ENCODE measurements at places on chromosomes 5 and 9.

- DNase-seq: no peak
Observed at GRCh38 chr5:102764381-102765004, 9.4 kb downstream of the PAM start.

GRCh38 chr5:74954919-74955318 is 88.7 kb upstream of the FAM169A start:
- no peak for DNase-seq

- no peak for DNase-seq
Observed at GRCh38 chr9:131776473-131776872, 36.6 kb upstream of the RAPGEF1 start.

DNA sequence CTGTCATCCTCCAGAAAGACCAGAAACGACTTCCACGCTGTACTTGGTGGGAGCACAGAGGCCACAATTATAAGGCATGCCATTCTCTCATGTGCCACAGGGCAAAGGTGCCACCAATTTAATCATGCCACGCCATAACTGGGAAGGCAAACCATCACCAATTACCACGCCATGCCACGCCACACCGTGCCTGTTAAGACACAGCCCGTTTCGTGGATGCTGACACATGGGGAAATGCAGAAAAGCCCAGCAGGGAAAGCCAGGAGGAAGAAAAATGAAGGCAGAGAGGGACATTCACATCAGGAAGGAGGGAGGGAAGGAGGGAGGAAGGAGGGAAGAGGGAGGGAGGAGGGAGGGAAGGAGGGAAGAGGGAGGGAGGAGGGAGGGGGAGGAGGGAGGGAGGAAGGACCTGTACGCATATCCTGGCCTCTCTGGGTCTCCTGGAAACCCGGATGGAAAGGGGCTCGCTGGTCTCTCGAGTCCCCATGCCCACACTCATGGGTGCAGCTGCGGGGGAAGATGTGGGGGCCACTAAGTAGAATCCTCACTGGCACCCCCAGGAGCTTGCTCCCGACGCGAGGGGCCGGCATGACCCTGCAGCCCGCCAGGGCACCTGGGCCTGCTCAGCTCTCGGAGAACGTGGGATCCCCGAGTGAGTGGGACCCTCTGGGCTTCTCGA is 61.7 kb upstream of the UBAC1 start:
- DNase-seq: no peak

- DNase-seq: no peak
Observed at GRCh38 chr5:59460368-59461153, 433.0 kb downstream of the PDE4D start.

GRCh38 chr9:120379611-120380010 is 200.4 kb downstream of the CDK5RAP2 start:
- DNase-seq: no peak

- no peak for DNase-seq
Observed at GRCh38 chr5:24492229-24492628, 152.5 kb downstream of the CDH10 start.

DNA sequence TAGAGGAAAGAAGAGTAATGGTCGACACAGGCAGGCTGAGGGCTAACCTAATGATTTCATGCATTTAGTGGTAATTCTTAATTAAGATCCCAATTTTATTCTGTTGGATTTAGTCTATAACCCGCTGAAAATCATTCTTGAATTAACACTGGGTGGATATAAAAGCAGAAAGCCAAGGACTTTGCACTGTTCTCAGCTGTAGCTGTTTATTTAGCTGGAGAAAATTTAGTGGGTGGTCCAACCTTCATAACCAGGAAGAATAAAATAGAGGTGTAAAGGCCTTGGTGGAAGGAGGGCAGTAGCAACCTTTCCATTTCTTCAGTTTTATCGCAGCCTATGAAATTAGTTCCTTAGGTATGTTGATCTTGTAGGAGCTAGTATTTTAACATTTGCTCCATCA is 92.3 kb downstream of the GHR start:
- DNase-seq: no peak

DNA sequence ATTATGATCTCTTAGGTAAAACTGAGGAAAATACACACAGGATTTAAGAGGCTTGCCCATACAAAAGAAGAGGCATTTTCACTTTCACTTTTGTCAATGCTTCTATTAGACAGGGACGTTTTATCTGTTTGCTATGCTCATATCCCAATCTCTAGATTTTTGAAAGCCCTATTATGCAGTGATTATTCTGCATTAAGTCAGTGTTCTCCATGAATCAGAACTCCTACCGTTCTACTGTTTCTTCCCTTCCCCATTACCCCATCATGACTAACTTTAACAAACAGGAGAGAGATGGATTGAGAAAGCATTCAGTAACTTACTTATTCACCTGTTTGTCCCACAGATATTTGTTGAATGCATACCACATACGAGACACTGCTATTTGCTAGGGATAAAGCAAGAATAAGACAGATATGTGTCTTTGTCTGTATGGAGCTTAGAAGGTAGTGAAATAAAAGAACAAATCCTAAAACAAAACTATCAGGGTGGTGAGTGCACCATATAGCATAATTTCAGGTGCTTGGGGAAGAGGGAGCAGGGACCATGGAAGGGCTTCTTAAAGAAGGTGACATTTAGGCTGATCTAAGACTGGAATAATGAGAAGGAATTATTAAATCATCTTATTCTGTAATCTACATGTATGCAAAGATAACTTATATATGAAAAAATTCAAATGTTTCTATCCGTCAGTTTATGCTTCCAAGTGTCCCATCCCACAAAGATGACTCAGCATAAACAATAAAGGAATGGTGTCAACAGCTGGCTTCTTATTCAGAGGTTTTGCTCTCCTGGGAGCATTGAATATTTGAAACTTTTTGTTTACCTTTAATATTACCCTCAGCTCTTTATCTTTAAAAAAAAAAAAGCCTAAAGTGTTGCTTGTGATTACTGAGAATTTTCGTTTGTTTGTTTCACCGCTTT is 328.1 kb downstream of the HINT1 start:
- DNase-seq: no peak

DNA sequence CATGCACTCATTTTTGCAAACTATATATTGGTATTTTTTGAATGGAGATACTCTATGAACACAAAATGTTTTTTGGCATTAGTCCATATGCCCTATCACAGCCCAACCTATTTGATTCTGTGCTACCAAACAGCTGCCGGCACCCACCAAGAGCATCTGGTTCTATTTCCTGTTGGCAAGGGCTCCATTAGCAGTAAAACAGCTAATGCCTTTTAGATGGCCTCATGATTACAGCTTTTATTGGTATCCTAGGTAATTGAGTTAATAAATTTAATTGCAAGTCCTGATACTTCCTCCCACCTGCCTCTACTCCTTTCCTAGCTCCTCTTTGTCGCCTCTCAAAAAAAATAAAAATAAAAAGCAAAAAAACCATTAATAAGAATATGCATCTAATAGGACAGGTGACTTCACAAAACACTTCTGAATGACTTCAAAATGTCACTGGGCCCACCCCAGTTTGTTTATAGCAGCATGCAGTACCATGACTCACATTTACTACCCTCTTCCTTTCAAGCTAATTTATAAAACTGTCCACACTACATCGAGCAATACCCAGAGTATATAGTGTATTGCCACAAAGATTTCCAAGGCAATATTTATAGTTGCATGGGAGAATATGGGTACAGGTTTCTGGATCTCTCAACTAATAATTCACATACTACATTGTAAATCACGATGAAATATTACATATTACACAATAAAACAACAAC is 620.4 kb downstream of the SLCO4C1 start:
- no peak for DNase-seq

DNA sequence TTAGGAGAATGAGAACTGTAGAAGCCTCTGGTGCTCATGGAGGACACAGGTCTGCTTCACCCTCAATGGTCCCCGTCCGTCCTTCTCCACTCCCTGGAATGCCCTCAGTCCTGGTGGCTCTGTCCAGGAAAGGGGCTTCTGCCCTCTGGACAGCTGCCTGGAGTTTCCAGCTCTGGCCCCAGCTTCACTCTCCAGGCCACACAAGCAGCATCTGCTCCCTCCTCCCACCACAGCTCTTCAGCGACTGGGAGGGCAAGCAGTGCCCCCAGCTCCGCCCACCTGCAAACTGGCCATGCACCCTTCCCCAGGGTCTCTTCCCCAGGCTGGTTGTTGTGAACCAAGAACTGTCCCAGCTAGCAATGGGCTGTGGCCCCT is 4.7 kb downstream of the SARDH start:
- DNase-seq: no peak

GRCh38 chr9:33341182-33341581 is 50.9 kb downstream of the NFX1 start:
- DNase-seq: no peak

GRCh38 chr5:18749763-18750162 is 1115.5 kb downstream of the TAF11L14 start:
- DNase-seq: no peak

DNA sequence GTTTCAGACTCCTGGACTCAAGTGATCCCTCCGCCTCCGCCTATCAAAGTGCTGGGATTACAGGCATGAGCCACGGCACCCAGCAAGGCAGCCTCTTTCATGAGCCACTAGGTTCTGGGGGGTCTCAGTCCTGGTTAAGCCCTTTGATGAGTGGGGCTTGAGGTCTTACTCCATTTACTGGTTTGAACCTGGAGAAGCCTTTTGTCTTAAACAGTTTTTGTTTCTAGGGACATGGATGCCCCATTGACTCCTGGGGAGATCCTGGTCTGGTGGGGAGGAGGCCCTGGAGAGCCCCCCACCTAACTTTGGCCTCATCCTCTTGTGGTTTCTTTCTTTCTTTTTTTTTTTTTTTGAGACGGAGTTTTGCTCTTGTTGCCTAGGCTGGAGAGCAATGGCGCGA is 6.7 kb downstream of the PRRC2B start:
- no peak for DNase-seq

GRCh38 chr5:41414598-41414997 is 95.8 kb downstream of the PLCXD3 start:
- no peak for DNase-seq

- DNase-seq: no peak
Observed at GRCh38 chr5:149072376-149072775, 9.5 kb upstream of the SH3TC2 start.

DNA sequence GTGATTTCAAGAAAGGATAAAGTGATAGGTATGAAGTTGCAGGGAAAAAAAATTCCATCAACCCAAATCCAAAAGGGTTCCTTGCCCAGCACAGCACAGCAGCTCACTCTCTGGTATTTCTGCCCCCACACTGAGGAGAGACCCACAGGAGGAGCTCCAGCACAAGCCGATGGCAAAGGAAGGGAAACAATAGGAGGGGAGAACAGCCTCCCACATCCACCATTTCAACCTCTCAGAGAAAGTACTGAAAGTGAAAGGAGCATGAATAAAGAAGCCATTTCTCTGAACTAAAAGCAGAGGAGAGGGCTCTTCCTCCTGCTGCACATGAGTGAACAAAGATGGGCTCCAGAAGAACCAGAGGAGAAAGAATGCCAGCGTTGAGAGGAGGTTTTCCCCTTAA is 54.9 kb upstream of the ZSWIM6 start:
- no peak for DNase-seq

- DNase-seq: no peak
Observed at GRCh38 chr5:176583076-176583475, 26.9 kb downstream of the GPRIN1 start.

- no peak for DNase-seq
Observed at GRCh38 chr5:129246088-129246487, 151.5 kb downstream of the ISOC1 start.

DNA sequence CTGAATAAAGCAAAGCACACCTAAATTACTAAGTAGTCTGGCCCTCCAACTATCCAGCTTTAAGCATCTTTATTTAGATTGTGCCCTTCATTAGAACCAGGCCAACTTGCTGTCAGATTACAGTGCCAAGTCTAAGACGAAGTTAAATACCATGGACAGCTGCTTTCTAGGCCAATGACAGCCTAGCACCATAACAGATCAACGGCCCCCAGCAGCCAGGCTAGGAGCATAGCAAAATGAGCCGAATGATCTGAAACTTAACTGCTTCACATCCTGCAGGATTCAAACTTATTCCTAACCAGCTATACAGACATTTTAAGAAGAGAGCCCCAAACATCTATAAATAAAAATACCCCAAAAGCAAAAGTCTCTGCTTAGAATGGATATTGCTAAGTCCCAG is 6.8 kb downstream of the SLC24A2 start:
- DNase-seq: no peak

- no peak for DNase-seq
Observed at GRCh38 chr5:22539762-22540161, 313.4 kb downstream of the CDH12 start.

DNA sequence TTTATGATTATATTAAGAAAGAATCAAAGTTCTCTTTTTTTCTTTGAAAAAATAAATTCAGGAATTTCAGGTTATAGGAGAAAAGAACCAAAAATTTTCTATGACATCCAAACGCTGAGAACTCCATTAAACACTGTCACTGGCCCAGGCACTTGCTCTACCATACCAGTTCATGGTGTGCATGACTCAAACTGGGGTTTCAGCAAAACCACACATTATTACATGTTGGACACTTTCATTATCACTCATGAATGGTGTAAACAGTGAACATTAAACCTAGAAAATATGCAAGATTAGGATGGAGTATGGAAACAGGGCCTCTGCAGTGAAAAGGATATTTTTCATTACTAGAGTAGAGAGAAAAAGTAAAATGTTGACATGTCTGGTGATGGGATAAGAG is 369.9 kb upstream of the FAM174A start:
- no peak for DNase-seq

DNA sequence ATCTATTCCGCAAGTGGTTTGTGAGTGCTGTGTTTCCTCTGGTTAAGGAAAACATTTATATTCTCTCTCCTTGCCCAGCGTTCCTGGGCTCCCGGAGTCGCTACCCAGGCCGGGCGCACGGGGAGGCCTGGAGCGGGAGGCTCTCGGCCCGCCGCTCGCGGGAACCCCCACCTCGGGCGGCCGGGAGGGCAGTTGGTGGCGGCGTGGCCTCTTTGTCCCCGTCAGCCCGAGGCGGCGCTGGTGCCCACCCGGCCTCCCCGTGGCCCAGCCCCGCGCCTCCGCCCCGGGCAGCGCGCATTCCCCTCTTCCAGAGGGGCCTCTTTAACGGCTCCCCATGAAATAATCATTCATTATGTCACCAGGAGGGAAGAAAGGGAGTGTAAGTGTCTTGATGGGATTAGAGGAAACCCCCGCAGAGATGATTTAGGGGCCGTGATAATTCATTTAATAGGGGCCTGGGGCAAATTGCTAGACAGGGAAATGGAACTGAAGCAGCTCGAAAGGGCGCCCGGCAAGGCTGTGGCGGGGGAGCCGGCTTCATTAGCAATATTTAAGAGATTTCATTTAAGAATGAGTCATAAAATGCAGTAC is 181.9 kb upstream of the TBCA start:
- DNase-seq: no peak

DNA sequence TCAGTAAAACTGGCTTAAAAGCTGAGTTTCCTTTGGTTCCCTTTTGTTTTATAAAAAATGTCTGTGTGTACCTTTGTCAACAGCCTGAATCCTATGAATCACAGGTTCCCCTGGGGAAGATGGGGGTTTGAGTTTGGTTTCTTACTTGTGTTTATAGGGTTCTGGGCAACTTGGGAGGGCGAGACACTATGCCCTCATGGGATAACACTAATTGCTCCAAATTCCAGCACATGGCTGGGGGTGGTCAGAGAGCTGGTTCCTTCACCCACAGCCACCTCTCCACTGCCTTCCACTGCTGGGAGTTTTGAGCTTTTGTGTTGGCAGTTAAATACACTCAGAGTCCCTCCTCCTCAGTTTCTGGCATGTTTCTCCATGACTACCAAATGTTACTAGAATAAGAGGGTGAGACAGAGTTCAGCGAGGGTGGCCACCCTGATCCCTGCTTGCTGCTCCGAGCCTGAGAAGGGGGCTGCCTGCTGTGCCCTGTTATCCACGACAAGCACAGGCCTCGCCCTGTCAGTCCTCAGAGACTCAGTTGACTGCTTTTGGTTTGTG is 83.0 kb upstream of the EPB41L4B start:
- DNase-seq: no peak

GRCh38 chr5:55594671-55595070 is 59.9 kb upstream of the PLPP1 start:
- no peak for DNase-seq
